Regular cardiac myocyte (primary cell): ENCODE measurements at places on chromosomes 7 and 10. TPM values are rescaled to one million over a fixed set of nuclear protein-coding genes. Genes with fewer than 3 reads are reported as not detected.

MPP7 gene
- 0.38 and 0.56 TPM in 2 replicates for total RNA-seq

PNLIP gene
- not detected in 2 replicates for total RNA-seq

HTR5A gene
- total RNA-seq, result not detected in 2 replicates

ACSM6 gene
- not detected in 2 replicates for total RNA-seq

MKRN1 gene
- total RNA-seq, result 57.1 and 73.3 TPM in 2 replicates

PON1 gene
- not detected in 2 replicates for total RNA-seq

NUTM2D gene
- total RNA-seq, result 0.28 and 0.96 TPM in 2 replicates
